GM18507 (cell line): ENCODE measurements at places on chromosomes 7 and 10.

- no peak for DNase-seq
Measured at GRCh38 chr7:128217967-128218652, 23.0 kb upstream of the LEP start.

- DNase-seq: no peak
Measured at GRCh38 chr7:34108165-34108564, 202.8 kb downstream of the BMPER start.

DNA sequence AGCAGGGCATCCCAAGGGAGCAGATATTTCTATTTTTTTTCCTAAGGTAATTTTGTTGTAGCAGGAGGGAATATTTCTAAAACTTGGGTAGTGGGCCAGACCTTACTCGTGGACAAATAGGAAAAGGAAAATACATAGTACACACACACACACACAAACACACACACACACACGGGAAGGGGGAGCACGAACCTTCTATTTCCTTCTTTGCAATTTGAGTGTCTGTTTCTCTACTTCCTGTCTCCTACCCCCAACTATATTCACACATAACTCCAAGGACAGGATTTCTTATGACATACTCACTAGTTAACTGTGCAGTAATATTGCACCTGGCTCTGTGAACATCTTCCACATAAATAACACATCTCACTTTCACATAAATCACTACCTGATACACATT lies 4.4 kb downstream of the LDB1 start:
- DNase-seq: no peak

- DNase-seq: no peak
Measured at GRCh38 chr7:87091487-87092066, 32.1 kb upstream of the ELAPOR2 start.

- DNase-seq: no peak
Measured at GRCh38 chr7:41047789-41048191, 655.1 kb downstream of the INHBA start.

DNA sequence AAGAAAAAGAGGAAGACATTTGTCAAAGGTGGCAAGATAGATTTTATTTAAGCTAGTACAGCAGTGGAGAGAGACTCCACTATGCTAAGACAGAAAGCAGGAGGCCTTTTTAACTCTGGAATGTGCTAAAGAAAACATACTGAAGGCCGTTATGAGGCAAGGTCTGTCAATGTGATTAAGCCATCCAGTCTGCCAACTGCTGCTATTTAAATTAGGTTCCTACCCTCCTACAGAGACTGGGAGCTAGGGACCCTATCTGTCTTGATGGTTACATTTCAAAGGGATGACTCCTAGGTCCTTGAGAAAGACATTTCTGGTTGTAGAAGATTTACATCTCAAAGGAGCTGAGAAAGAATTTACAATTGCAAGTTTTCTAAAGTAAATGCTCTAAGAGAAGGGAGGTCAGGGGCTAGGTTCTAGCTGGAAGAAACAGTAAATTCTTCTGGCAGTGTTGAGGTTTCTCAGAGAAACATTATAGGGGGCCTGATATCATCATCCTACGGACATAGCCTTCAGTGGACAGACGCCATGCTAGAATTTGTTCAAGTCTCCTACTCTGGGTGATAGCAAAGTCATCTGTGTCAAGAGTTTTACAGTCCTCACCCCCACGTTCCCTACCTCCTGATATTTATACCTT lies 211.6 kb downstream of the PHF14 start:
- DNase-seq: no peak

DNA sequence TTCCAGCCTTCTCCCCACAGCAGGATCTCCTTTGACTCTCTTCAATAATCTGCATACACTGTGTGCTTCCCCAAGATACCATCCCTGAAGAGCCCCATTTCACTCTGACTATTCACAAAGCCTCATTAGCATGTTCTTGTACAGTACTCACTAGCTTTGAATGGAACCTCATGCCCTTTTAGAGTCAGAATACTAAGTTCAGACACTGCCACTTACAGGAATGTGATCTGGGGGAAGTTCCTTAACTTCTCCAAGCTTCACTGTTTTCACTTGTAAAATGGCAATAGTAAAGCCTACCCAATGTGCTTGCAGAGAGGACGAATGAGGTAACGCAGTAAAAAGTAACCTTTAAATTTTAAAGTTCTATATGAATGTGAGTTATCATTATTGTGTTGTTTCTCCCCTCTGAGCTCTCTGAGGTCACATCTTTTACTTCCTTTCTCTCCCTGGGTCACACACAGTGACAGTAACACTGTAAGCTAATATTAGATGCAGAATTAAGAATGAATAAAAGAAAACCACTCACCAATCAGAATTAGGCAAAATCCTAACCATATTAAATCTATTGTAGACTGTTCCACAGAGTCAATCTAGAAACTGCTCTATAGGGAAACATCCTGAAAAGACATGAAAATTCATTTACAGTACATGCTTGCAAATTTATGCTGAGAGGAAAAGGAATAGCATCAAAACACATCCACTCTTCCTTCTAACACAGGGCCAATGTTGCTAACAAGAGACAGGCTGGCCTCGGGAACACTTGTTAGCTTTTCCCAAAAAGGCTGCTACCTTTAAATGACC lies 64.2 kb upstream of the IL6 start:
- DNase-seq: no peak

DNA sequence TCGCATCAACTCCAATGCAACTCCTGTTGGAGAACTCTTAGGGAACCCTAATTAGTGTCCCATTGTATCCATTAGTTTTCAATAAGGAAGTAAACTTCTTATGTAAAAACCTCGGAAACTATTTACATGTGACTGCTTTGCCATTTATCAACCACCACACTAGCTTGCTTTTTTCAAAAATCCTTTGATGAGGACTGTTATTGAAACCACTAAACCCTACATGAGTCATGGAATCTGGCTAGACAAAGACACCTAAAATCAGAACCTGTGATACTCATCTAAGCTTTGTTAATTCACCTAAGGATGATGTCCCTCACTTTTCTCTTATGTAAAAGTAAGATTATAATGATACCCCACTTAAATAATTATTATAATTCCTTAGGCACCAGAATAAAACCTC lies 414.1 kb upstream of the ETV1 start:
- no peak for DNase-seq

DNA sequence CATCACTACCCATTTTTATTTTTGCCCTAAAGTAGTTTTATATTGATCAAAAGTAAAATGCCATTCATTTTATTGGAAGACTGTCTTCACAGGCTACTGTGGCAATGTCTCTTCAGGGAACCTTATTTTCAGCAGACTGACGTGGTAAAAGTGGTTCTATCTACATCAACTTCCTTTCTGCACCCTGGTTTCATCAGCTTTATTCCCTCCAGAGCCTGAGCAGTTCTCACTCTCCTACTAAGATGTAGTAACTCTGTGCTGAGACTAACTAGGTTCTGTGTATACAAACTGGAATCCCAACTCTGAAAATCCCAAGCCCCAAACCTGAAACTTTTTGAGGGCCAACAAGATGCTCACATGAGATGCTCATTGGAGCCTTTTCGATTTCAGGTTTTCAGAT lies 155.3 kb downstream of the SFMBT2 start:
- no peak for DNase-seq

DNA sequence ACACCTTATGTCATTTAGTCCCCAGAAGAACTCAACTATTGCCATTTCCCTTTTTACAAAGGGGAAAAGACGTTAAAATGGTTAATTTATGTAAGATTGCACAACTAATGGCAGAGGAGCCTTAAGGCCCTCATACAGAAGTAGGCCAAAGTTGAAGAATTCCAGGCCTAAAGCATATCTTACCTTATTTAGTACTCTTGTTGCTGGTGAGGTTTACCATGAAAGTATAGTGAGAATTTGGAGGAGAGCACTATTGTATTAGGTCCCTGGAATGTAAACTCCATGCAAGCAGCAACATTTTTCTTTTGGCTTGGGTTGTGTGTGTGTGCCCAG lies 731 bp upstream of the CRPPA start:
- DNase-seq: no peak

- DNase-seq: no peak
Measured at GRCh38 chr7:68216051-68216450, 1219.4 kb downstream of the TYW1 start.

DNA sequence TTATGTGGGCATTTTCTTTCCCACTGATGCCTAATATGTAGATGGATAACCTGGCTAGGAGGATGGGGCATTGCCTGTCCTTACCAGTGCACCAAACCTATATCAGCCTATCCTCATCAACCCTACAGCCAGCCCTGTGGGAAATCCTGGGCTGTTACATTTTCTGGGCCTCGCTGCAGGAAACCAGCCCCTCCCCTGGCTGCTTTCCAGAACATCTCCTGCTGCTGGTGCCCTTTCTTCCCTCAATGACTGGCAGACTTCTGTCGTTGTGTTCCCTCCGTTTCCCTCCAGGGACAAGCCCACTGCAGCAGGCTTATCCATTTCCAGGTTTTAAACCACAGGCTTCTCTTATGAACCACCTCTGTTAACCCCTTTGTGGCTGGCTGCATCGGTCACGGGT lies 486.1 kb upstream of the COBL start:
- DNase-seq: no peak

DNA sequence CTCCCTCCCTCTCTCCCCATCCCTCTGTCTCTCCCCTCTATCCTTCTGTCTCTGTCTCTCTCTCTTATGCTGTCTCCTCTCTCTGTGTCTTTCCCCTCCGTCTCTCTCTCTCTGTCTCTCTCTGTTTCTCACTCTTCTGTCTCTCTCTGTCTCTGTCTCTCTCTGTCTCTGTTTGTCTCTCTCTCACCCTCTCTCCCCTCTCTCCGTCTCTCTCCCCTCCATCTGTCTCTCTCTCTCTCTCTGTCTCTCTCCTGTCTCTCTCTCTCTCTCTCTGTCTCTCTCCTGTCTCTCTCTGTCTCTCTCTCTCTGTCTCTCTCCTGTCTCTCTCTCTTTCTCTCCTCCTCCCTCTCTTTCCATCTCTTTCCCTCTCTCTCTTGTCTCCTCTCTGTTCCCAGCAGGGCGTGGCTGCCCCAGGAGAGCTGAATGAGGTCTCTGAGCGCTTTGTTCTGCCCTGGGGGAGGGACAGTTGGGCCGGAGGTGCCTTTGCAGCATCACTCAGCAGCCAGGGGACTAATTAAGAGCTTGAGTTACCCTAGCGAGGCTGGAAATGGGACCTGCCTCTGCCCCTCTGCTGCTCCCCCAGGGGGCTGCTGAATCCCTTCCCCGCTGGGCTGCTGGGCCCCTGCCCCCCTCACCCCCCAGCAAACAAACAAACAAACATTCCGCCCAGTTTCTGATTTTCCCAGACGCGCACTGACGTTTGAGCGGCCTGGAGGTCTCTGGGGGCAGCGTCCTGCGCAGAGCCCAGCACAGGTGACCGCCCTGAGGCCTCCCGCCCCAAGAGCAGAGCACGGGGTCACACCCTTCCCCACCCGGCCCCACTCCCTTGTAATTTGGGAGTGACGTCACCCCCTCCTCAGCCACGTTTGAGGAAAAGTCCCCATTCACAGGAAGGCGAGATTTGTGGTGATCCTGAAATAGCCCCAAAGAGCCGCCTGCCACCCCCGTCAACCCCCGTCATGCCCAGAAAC lies 68.1 kb downstream of the PDGFA start:
- no peak for DNase-seq

GRCh38 chr7:104627516-104627915 lies 299.1 kb downstream of the LHFPL3 start:
- no peak for DNase-seq

DNA sequence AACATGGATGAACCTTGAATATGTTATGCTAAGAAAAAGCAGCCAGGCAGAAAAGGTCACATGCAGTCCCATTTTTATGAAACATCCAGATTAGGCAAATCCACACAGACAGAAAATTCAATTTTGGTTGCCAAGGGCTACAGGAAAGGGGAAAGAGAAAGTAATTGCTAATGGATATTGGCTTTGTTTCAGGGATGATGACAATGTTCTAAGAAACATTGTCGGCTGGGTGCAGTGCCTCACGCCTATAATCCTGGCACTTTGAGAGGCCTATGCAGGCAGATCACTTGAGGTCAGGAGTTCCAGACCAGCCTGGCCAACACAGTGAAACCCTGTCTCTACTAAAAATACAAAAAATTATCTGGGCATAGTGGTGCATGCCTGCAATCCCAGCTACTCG lies 23.0 kb downstream of the ZNF33B start:
- no peak for DNase-seq

- no peak for DNase-seq
Measured at GRCh38 chr10:22476601-22477321, 131.5 kb downstream of the SPAG6 start.

DNA sequence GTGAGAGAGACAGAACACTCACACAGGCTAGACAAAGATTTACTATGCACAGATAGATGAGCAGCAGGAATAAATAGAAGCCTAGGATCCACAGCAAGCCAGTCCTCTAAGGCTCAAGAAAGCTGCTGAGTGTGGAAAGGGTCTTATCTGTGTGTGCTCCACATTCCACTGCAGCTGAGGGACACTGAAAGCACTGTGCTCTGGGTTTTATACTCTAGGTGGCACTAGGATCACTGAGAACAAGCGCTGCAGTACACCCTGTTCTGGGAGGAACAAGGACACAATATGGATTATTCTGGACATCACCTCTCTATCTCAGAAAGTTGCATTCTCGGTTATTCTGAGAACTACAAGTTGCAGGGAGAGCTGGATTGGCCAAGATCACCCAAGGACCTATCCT lies 4.9 kb upstream of the KLHL7 start:
- no peak for DNase-seq
